A549 treated with RU486 at 1 μM for 4 hours (cell line): ENCODE measurements at places on chromosomes 5 and 9. TPM values are rescaled to one million over a fixed set of nuclear protein-coding genes. Genes with fewer than 3 reads are reported as not detected.

Gene SCGB3A2
- total RNA-seq, result not detected in 5 replicates

Gene DMXL1
- 5.2 to 10.5 TPM (median 9.5 TPM) in 5 replicates for total RNA-seq

Gene LRRC70
- 0.11 to 0.59 TPM (median 0.21 TPM) in 3 of 5 replicates, not detected in the others for total RNA-seq

Gene OR1N1
- total RNA-seq, result not detected in 5 replicates

Gene HRH2
- total RNA-seq, result 0.48 to 0.86 TPM (median 0.70 TPM) in 5 replicates

Gene PCDHGB4
- 0.56 to 1.1 TPM (median 0.93 TPM) in 5 replicates for total RNA-seq

Gene WNT8A
- not detected in 5 replicates for total RNA-seq

Gene PCDHB16
- 0.04 to 0.30 TPM (median 0.07 TPM) in 5 replicates for total RNA-seq

Gene CD72
- 0.25 to 0.30 TPM (median 0.30 TPM) in 3 of 5 replicates, not detected in the others for total RNA-seq

Gene CDC20B
- 0.05 to 0.11 TPM (median 0.09 TPM) in 3 of 5 replicates, not detected in the others for total RNA-seq

Gene CREBRF
- 1.5 to 3.5 TPM (median 2.2 TPM) in 5 replicates for total RNA-seq

Gene PDGFRB
- total RNA-seq, result 0.10 to 1.5 TPM (median 0.17 TPM) in 5 replicates

Gene PFN3
- not detected in 5 replicates for total RNA-seq

Gene CCL21
- not detected in 5 replicates for total RNA-seq
